ENCODE measurements at places on chromosomes 7 and 10.

DNA sequence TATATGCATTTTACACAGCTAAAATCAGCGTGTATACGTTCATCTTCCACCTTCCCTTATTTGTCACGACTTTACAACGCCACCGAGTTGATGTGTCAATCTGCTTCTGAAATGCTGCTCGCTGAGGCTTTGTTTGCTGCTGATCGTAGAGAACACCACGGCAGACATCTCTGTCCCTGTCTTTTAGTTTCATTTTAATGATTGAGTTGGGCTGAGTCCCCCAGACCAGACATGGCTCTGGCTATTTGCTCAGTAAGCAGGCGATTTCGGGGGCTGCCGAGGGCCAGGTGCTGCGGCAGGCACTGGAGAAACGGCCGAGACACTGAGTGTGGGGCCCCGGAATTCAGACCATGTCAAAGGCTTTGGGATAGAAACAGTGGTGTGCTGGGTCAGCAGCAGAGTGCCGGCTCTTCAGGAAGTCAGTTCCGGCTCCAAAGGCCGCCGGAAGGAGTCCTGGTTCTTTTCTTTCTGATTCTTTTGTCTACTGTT, 5.0 kb downstream of the LRRC27 start:
- DNase-seq: no peak

GRCh38 chr10:46091080-46091827, 45.2 kb upstream of the MSMB start:
- no peak for DNase-seq

GRCh38 chr10:69125554-69125953, 1.6 kb downstream of the VPS26A start:
- DNase-seq: no peak

DNA sequence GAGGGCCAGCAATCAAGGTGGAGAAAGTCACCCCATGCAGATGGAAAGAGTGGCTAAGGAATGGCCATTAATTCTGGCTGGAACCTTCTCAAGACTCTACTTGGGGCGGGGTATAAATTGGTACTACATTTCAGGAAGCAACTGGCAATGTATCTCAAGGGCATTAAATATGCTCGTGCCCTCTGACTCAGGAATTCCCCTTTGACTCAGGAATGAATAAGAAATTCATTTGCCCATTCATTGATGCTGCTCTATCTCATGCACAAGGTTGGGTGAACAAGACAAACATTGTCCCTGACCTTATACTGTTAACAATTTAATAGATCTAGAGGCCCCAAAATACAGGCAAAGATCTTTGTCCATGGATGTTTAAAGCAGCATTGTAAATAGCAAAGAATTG, 188.1 kb downstream of the MYOF start:
- no peak for DNase-seq

DNA sequence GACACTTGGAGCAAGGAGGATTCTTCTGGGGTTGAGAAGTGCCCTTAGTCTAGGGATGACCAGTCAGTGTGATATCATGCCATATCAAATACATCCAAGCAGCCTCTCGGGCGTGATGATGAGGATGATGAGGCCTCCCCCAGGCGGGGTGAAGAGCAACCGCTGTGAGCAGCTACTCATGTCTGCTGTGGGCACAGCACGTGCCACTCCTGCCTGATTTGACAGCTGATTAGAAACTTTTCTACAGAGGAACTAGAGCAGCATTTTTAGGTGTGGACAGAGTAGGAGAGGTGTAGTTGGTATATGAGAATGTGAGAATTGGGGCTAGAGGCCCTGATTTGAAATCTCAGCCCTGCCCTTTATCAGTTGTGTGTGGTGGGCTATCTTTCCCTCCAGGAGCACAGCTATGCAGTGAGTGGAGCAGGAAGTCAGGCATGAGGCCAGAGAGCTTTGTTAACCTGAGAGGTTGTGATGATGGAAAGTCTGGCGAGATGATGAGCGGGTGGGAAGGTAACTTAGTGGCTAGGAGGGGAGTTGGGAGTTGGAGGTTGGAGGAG, 49.6 kb upstream of the COBL start:
- DNase-seq: no peak

DNA sequence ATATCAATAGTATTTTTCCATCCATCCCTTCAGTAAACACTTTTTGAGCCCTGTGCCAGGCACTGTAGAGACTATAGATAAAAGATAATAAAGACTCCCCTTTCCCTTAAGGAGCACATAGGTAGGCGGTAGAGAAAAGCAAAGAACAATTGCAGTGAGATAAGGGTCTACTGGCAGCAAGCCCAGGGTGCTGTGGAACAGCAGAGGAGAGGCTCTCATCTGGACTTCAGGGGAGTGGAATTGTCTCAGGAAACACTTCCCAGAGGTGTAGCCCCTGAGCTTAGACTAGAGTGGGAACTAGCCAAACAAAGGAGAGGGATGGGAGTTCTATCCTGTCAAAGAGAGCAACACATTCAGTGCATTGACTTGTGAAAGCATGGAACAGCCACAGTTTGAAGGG, 102.0 kb downstream of the NRF1 start:
- no peak for DNase-seq

- DNase-seq: no peak
Measured at GRCh38 chr10:59617996-59618395, 91.7 kb downstream of the SLC16A9 start.

- no peak for DNase-seq
Measured at GRCh38 chr10:29407280-29407858, 118.5 kb downstream of the LYZL1 start.

DNA sequence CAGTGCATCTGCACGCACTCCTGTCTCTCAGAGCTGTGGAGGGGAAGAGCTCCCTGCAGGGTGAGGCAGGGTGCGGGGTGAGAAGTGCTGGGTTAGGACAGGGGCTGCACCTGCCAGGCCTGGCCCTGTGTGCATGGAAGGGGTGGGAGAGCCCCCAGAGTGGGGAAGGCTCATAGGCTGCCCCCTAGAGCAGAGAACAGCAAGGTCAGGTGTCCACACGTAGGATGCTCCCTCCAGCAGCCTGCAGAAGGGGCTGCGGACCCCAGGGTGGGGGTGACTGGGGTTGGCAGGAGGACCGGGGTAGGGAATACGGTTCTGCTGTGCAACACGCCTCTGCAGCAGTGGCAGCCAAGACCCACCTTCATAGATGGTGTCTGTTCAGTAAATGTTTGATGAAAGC, 208.6 kb downstream of the PTPRN2 start:
- no peak for DNase-seq

All from cerebellar nuclear complex (tissue), 1 donor.